ENCODE measurements at places on chromosomes 1 and 21. TPM values are rescaled to one million over a fixed set of nuclear protein-coding genes. Genes with fewer than 3 reads are reported as not detected.
A peak's percentile ranks its signal among the peaks of the same experiment; 100 is the strongest.

CLCA1 gene
- not detected for total RNA-seq

USH2A gene
- total RNA-seq: 0.33 TPM

MYOC gene
- total RNA-seq: 1.3 TPM

TIE1 gene
- 12.2 TPM for total RNA-seq

SPRR1A gene
- not detected for total RNA-seq

HSD11B1 gene
- total RNA-seq: 3.6 TPM

NIBAN1 gene
- 51.1 TPM for total RNA-seq

CNTN2 gene
- total RNA-seq: not detected

GRCh38 chr1:205632669-205633169 is 908 bp upstream of the ELK4 start:
- peak overlapping the region; percentile 97 for H3K27ac ChIP-seq
- H3K36me3 ChIP-seq: no peaks in the 10 kb centered on the region
- no peaks in the 10 kb centered on the region for H3K27me3 ChIP-seq

- H3K27ac ChIP-seq: no peak overlapping the region
- no peaks in the 10 kb centered on the region for H3K4me1 ChIP-seq
- no peak for DNase-seq
- no peaks in the 10 kb centered on the region for H3K27me3 ChIP-seq
Measured at GRCh38 chr1:44059664-44060355, 28.5 kb upstream of the SLC6A9 start.

DNA sequence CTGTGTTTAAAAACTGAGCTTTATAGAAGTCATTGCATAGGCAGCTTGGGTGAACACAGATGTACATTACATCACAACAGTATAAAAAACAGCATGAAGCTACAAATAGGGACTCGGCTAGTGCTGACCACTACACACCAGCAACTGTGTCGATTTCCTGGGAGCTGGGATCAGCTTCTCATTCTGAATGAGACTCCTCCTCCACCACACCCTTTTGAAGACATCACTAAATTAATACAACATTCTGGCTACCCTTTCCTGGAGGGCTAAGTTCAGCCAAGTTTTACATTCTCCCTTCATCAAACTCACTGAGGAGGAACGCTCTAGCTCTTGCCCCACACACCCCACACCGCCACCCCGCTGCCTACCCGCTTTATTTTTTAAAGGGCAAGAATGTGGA is 102.7 kb downstream of the ERG start:
- no peaks in the 10 kb centered on the region for H3K36me3 ChIP-seq
- no peaks in the 10 kb centered on the region for H3K4me1 ChIP-seq
- DNase-seq: no peak
- no peak overlapping the region for H3K4me3 ChIP-seq

- H3K4me1 ChIP-seq: no peaks in the 10 kb centered on the region
- H3K4me3 ChIP-seq: no peak overlapping the region
- DNase-seq: no peak
- no peaks in the 10 kb centered on the region for H3K27me3 ChIP-seq
- H3K36me3 ChIP-seq: no peaks in the 10 kb centered on the region
Measured at GRCh38 chr1:71930511-71930910, 351.8 kb downstream of the NEGR1 start.

GRCh38 chr21:33901412-33902288 is 14.0 kb downstream of the ATP5PO start:
- no peak overlapping the region for H3K27ac ChIP-seq
- no peaks in the 10 kb centered on the region for H3K36me3 ChIP-seq
- no peak overlapping the region for H3K4me3 ChIP-seq
- DNase-seq: peak; percentile 34

DNA sequence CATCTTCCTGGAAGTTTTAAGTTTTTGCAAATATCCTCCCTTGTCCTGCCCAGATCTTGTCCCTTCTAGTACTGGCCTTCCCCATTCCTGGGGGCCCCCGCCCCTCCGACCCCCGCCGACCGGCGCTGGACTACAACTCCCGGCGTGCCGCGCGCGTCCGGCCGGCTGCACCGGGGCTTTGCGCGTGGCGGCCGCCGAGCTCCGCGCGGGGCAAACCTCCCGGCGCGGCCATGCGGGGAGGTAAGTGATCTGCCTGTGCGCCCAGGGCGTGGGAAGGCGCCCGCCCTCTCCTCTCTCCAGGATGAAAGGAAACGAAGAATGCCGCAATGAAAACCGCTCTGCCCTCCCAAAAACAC is 3.2 kb upstream of the SAMD13 start:
- H3K27me3 ChIP-seq: no peaks in the 10 kb centered on the region
- H3K36me3 ChIP-seq: no peaks in the 10 kb centered on the region
- H3K4me1 ChIP-seq: peaks cover 39% of the 10 kb centered on the region

GRCh38 chr1:158102881-158103674 is 77.6 kb upstream of the CD1D start:
- no peaks in the 10 kb centered on the region for H3K4me1 ChIP-seq
- no peaks in the 10 kb centered on the region for H3K27me3 ChIP-seq
- DNase-seq: no peak
- no peaks in the 10 kb centered on the region for H3K36me3 ChIP-seq
- H3K4me3 ChIP-seq: no peak overlapping the region

DNA sequence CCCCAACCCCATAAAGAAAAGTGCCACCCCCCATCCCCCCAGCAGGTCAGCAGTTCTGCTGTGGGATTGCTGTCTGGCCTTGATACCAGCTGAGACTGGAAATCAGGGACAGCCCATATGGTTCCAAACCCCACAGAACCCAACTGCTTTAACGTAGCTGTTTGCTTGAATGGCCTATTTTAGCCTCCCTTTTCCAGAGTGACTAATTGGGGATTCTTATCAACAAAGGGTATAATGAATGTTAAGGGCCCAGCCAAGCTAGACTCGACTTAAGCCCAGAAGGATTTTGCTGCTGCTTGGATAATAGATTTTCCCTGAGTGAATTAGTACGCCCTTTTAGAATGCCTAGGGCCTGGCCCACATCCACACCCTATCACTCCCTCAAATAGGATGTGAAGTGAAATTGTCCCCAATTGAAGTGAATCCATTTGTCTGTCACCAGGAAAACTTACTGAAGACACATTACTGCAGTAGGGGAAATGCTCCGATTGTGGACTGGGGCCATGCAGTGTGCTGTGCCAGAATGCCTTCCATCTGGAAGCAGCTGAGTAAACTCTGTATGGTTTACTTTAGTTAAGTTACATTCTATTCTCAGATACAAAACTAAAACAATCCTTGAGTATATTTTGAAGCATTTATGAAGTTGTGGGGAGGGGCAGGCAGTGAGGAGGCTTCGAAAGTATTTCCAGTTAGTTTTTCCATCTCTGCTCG is 156.9 kb downstream of the DHRS3 start:
- peak overlapping the region; percentile 82 for H3K27ac ChIP-seq
- peaks cover 79% of the 10 kb centered on the region for H3K4me1 ChIP-seq
- no peak overlapping the region for H3K4me3 ChIP-seq
- no peaks in the 10 kb centered on the region for H3K27me3 ChIP-seq
- no peaks in the 10 kb centered on the region for H3K36me3 ChIP-seq
- DNase-seq: peak; percentile 79

DNA sequence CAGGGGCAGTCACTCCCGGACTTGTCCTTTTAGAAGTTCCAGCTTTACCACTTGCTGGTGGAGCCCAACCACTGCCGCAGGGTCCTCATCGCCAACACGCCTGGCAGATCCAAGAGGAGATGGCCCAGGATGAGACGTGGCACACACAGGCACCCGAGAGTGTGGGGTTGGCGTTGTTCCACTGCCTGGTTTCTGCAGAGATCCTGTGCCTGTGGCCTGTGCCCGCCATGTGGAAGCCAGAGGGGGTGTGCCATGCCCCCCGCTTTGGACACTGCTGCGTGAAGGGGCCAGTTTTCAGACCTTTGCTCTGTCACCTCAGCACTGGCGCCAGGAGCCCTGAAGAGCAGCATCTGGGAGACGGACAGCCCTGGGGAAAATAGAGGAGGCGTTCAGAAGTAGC is 10.8 kb downstream of the CD46 start:
- H3K4me1 ChIP-seq: no peaks in the 10 kb centered on the region
- H3K27ac ChIP-seq: no peak overlapping the region
- no peak for DNase-seq
- no peaks in the 10 kb centered on the region for H3K27me3 ChIP-seq

GRCh38 chr1:5993556-5994491 is 1.6 kb upstream of the NPHP4 start:
- H3K36me3 ChIP-seq: no peaks in the 10 kb centered on the region
- H3K27ac ChIP-seq: no peak overlapping the region
- H3K4me3 ChIP-seq: no peak overlapping the region
- no peak for DNase-seq

GRCh38 chr21:41557884-41558283 is 49.9 kb upstream of the TMPRSS2 start:
- no peaks in the 10 kb centered on the region for H3K27me3 ChIP-seq
- peaks cover 20% of the 10 kb centered on the region for H3K4me1 ChIP-seq
- H3K27ac ChIP-seq: no peak overlapping the region
- DNase-seq: peak; percentile 25
- H3K4me3 ChIP-seq: no peak overlapping the region

- H3K36me3 ChIP-seq: no peaks in the 10 kb centered on the region
- H3K4me3 ChIP-seq: no peak overlapping the region
- no peak for DNase-seq
- H3K27ac ChIP-seq: no peak overlapping the region
Measured at GRCh38 chr1:29425631-29426030, 189.3 kb downstream of the PTPRU start.

DNA sequence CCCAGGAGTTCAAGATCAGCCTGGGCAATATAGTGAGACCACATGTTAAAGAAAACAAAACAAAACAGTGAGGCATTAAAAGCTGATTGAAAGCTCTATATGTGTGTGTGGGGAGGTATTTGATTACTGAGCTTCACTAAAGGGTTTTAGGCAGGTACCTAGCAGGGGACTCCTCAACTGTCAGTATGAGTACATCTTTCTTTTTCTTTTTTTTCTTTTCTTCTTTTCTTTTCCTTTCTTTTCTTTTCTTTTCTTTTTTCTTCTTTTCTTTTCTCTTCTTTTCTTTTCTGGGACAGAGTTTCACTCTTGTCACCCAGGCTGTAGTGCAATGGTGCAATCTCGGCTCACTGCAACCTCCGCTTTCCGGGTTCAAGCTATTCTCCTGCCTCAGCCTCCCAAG is 8.5 kb upstream of the MYCL start:
- no peak overlapping the region for H3K27ac ChIP-seq
- no peak overlapping the region for H3K4me3 ChIP-seq
- no peaks in the 10 kb centered on the region for H3K36me3 ChIP-seq
- DNase-seq: no peak
- no peaks in the 10 kb centered on the region for H3K4me1 ChIP-seq

GRCh38 chr1:23809751-23810171 is 9.2 kb upstream of the GALE start:
- no peaks in the 10 kb centered on the region for H3K36me3 ChIP-seq
- H3K27me3 ChIP-seq: no peaks in the 10 kb centered on the region
- peak; percentile 83 for DNase-seq
- H3K4me3 ChIP-seq: no peak overlapping the region
- H3K4me1 ChIP-seq: peaks cover 15% of the 10 kb centered on the region
- H3K27ac ChIP-seq: peak overlapping the region; percentile 4

GRCh38 chr1:186578325-186579016 is 101.8 kb downstream of the PTGS2 start:
- no peak for DNase-seq
- H3K4me3 ChIP-seq: no peak overlapping the region

DNA sequence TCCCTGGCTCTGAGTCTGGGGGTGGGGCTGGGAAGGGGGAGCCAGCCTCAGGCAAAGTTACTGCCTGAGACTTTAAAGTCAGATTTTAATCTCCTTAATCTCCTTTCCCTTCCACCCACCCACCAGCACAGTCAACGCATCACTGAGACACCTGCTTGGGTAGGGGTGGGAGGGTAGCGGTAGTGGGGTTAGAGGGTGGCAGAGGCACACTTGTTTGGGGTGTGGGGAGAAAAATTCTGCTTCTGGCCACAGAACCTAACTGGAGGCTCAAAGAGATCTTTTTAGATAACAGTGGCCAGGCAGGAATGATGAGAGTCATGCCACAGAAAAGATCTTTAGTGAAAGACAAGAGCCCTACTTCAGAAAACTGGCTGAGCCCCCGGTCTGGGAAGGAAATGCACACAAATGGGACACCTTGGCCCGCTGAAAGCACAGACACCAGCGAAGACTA is 44.1 kb downstream of the CD247 start:
- H3K4me1 ChIP-seq: no peaks in the 10 kb centered on the region
- H3K4me3 ChIP-seq: no peak overlapping the region
- H3K36me3 ChIP-seq: no peaks in the 10 kb centered on the region
- H3K27ac ChIP-seq: no peak overlapping the region
- no peak for DNase-seq

- no peak overlapping the region for H3K27ac ChIP-seq
- DNase-seq: no peak
- no peak overlapping the region for H3K4me3 ChIP-seq
- H3K4me1 ChIP-seq: no peaks in the 10 kb centered on the region
Measured at GRCh38 chr1:46457178-46457577, 32.5 kb upstream of the DMBX1 start.

- no peak overlapping the region for H3K27ac ChIP-seq
- no peak for DNase-seq
- no peaks in the 10 kb centered on the region for H3K27me3 ChIP-seq
- no peaks in the 10 kb centered on the region for H3K36me3 ChIP-seq
Measured at GRCh38 chr1:109783436-109783835, 19.7 kb upstream of the EPS8L3 start.

DNA sequence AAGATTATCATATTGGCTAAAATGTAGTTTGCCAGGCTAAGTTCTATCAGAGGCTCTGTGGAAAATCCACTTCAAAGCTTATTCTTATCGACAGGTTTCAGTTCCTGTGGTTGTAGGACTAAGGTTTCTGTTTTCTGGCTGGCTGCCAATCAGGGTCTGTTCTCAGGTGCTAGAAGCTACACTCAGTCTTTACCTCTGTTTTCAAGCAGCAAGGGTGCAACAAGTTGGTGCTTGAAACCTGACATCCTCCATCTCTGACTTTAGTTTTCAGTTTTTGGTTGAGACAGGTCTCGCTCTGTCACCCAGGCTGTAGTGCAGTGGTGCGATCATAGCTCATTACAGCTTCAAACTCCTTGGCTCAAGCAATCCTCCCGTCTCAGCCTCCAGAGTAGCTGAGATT is 15.3 kb upstream of the TMCO2 start:
- H3K36me3 ChIP-seq: peaks cover 11% of the 10 kb centered on the region
- H3K27ac ChIP-seq: no peak overlapping the region
- H3K27me3 ChIP-seq: no peaks in the 10 kb centered on the region
- no peak for DNase-seq

GRCh38 chr1:152013664-152014237 is 20.1 kb upstream of the S100A10 start:
- H3K36me3 ChIP-seq: no peaks in the 10 kb centered on the region
- DNase-seq: peak; percentile 41
- H3K27ac ChIP-seq: no peak overlapping the region

GRCh38 chr1:62573675-62574074 is 23.6 kb upstream of the ANGPTL3 start:
- no peak for DNase-seq
- no peaks in the 10 kb centered on the region for H3K36me3 ChIP-seq
- no peaks in the 10 kb centered on the region for H3K4me1 ChIP-seq
- no peaks in the 10 kb centered on the region for H3K27me3 ChIP-seq
- no peak overlapping the region for H3K4me3 ChIP-seq

DNA sequence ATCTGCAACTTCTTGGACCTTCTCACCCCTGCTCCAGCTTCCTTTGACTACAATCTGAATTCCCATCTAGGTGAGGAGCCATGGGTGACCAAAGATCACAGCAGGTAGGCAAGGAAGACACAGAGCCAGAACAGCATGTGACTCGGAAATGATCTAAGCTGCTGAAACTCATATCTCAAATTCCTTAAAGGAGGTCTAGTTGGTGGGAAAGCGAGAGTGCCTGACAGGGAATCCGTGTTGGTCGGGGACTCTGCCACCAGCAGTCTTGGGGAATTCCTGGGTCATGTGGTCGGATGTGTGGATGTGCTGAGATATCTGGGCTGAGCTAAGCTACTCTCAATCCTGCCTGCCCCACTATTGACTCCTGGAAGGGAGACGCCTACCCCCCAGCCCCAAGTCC is 3.2 kb upstream of the NUAK2 start:
- peak; percentile 41 for DNase-seq
- H3K4me3 ChIP-seq: no peak overlapping the region
- H3K4me1 ChIP-seq: peaks cover 53% of the 10 kb centered on the region

Measured in body of pancreas (tissue), 4 donors.